SK-N-SH (cell line): ENCODE measurements at places on chromosomes 2 and 18. TPM values are rescaled to one million over a fixed set of nuclear protein-coding genes. Genes with fewer than 3 reads are reported as not detected.

DNA sequence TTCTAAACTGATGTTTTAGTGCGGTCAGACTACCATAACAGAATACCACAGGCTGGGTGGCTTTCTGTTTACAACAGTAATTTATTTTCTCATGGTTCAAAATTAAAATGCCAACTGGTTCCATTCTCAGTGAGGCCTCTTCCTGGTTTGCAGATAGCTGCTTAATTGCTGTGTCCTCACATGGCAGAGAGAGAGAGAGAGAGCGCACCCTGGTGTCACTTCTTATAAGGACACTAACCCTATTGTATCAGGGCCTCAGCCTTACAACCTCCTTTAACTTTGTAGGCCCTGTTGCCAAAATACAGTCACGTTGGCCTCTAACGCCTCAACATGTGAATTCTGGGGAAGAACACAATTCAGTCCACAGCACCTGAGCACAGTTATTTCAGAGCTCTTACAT is 37.5 kb upstream of the ZNF385B start:
- peak; percentile 23 for DNase-seq

- no peak for DNase-seq
Observed at GRCh38 chr2:12091201-12091806, 344.9 kb downstream of the LPIN1 start.

GRCh38 chr2:217117523-217117922 is 257.7 kb upstream of the TNP1 start:
- no peak for DNase-seq

GRCh38 chr2:201622306-201622970 is 20.9 kb downstream of the TMEM237 start:
- no peak for DNase-seq

DNA sequence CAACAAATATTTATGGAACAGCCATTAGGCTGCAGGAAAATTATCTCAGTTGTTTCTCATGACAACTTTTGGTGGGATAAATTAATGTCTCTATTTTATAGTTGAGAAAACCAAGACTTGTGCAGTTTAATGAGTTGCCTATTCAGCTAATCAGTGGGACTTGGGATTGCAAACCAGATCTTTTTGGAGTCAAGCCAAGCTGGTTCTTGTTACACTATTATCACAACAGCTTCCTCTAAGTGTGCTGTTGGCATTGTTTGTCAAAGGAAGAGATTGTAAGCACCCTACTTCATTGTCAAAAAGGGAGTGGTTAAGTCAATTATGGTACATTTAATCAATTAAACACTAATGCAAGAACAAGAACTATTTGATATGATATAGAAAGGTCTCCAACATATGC is 119.2 kb downstream of the PAX3 start:
- DNase-seq: no peak

DNA sequence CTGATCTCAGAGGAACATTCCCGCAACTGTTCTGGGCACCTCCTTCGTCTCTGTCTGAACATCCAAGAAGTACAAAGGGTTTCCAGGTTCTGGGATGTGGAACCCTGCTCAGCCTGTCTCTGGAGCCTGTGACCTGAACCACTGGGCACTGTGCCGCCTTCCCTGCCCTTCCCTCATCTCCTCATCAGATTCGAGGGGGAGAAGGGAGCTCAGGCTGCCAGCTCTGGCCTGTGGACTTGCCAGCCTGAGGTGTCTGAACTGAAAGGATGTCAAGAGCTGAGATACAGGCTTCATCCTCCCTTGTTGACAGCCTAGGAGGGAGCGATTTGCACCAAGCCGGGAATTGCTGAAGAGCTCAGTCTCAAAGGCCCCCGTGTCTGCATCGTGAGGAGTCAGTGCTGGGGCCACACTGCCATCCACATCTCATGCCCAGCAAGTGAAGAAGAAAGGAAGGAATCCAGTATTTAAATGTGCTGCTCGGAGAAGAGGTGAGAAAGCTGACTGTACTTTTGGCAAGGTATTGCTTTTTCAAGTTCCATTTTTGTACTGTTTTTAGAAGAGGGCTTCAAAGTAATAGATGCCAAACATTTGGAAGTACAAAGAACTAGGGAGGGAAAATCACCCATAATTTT is 12.6 kb downstream of the NEU2 start:
- no peak for DNase-seq

- DNase-seq: no peak
Observed at GRCh38 chr2:222842491-222843174, 18.2 kb upstream of the ACSL3 start.

GRCh38 chr18:4720518-4720917 is 265.4 kb upstream of the DLGAP1 start:
- DNase-seq: no peak

The LONRF2 gene
- 2.0 and 2.4 TPM in 2 replicates for polyA plus RNA-seq

The PRKAG3 gene
- not detected in 2 replicates for polyA plus RNA-seq

The SH3BP4 gene
- polyA plus RNA-seq: 27.7 and 32.9 TPM in 2 replicates

The IL18RAP gene
- not detected in 2 replicates for polyA plus RNA-seq
